Stimulated activated CD4-positive, alpha-beta T cell treated with anti-CD3 and anti-CD28 coated beads, TNF-alpha, amount 100 ng/mL, for 4 hours (primary cell): ENCODE measurements at places on chromosomes 16 and 17.

GRCh38 chr16:69095193-69095592, 10.3 kb upstream of the HAS3 start:
- no peak for DNase-seq

- no peak for DNase-seq
Observed at GRCh38 chr17:8421571-8421970, 14.1 kb upstream of the NDEL1 start.

GRCh38 chr17:46948544-46948943, 25.6 kb downstream of the GOSR2 start:
- DNase-seq = no peak

GRCh38 chr17:39173526-39174274, 7.7 kb upstream of the ARL5C start:
- no peak for DNase-seq

DNA sequence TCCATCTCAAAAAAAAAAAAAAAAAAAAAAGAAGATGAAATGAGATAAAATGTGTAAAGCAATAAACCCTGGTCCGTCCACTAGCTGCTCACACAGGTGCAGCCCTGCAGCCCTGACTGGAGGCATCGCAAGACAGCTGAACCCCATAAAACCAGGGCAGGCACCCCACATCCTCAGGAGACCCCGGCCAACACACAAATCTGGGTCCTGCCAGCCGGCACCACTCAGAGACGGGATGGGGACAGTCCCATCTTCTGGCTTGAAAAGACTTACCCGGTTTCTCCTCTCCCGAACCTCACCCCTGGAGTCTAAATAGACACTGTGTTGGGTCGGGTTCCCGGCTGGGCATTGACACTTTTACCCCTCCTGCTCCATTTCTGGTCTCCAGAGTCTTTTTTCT, 52.7 kb upstream of the TNRC6C start:
- DNase-seq = no peak

- DNase-seq = no peak
Observed at GRCh38 chr17:5254414-5254813, 19.8 kb upstream of the SCIMP start.
